ENCODE measurements at places on chromosomes 13 and 19.

DNA sequence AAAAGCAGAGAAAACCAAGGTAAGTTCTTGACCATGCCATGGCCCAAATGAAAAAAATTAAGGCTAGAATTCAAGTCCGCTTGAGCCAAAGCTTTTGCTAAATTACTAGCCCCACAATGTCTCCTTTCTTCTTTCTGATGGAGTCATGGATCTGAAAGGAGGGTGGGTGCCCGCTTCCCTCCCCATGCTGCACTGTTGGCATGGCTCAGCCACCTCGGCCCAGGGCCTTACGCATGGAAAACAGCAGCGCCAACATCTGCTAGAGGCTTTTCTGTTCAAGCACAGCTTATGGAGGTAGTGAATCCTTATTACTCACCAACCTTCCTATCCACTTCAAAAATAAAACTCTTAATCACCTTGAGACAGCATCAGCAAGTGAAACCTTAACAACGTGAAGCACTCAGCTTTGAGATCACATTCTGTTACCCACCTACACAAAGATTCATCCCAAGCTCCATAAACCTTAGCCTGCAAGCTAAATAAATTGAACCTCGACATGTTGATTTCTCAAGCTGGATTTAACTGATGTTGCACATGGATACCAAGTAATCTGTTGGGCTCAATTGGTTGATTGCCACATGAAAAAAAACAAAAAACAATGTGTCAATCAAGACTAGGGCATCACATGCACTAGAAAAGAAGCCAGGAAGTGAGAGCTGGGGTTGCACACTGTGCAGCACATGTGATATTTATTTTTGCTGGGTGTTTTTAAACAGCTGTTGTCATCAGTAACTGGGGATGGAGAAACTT is 43.4 kb downstream of the TPT1 start:
- no peak for DNase-seq

DNA sequence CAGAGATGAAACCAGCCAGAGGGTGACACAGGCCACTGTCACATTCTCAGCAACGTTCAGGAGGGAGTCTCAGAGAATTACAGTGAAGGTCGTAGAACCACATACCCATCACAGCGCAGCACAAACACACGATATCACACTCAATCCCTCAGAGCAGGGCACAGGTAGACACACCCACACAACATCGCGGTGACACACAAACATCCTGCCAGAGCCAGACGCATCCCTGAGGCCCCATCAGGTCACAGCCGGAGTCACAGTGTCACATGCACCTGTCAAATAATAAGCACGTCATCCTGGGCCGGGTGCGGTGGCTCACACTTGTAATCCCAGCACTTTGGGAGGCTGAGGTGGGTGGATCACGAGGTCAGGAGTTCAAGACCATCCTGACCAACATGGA is 17.5 kb downstream of the ELAVL3 start:
- no peak for DNase-seq

- no peak for DNase-seq
These were observed 13.0 kb upstream of the KCNN1 start for GRCh38 chr19:17953869-17954268.

- DNase-seq, result no peak
These were observed 8.6 kb upstream of the ZNF283 start for GRCh38 chr19:43818500-43818899.
